ENCODE measurements at places on chromosomes 5 and 9. TPM values are rescaled to one million over a fixed set of nuclear protein-coding genes. Genes with fewer than 3 reads are reported as not detected.

Gene KCNT1
- total RNA-seq: 0.01 TPM

Gene ITGA2
- total RNA-seq: 17.6 TPM

Gene CAMK4
- 0.01 TPM for total RNA-seq

Gene ADRB2
- total RNA-seq: 0.67 TPM

Gene CENPK
- total RNA-seq: 27.9 TPM

Gene SEMA6A
- 0.12 TPM for total RNA-seq

Gene CD72
- 0.13 TPM for total RNA-seq

Gene GARIN3
- total RNA-seq: not detected

Gene LTC4S
- 0.32 TPM for total RNA-seq

Gene SPATA31A3
- total RNA-seq: not detected

Gene SNCAIP
- total RNA-seq: not detected

Gene GFI1B
- total RNA-seq: not detected

Gene NEUROG1
- not detected for total RNA-seq

Gene OLFM1
- total RNA-seq: 10.3 TPM

Gene CDC25C
- 10.5 TPM for total RNA-seq

Gene NME5
- not detected for total RNA-seq

Gene ANKRD31
- 0.08 TPM for total RNA-seq

Gene PGM5
- not detected for total RNA-seq

Gene C9
- total RNA-seq: not detected

Gene FOXI1
- not detected for total RNA-seq

Gene NR6A1
- total RNA-seq: 1.7 TPM

Gene ZNF189
- 8.8 TPM for total RNA-seq

Gene TAF11L10
- total RNA-seq: not detected

Gene NR4A3
- total RNA-seq: 3.2 TPM

Gene PCDHGA8
- 0.07 TPM for total RNA-seq

Gene SPINK4
- not detected for total RNA-seq

Gene TMEM174
- not detected for total RNA-seq

Gene RFESD
- 4.4 TPM for total RNA-seq

Gene HARS1
- 78.1 TPM for total RNA-seq

Gene PHAX
- 56.6 TPM for total RNA-seq

Gene PCDHGA9
- total RNA-seq: 0.08 TPM

Gene PTGR1
- 336 TPM for total RNA-seq

Gene AGXT2
- total RNA-seq: not detected

Gene FGF18
- total RNA-seq: 1.0 TPM

Gene AP3B1
- total RNA-seq: 33.4 TPM

Gene IFNA21
- total RNA-seq: not detected

Gene PCDHGB4
- 0.79 TPM for total RNA-seq

Gene SLC6A7
- not detected for total RNA-seq

Gene PLAC8L1
- total RNA-seq: 0.26 TPM

Gene ENTREP1
- 0.54 TPM for total RNA-seq

Gene ENHO
- 2.0 TPM for total RNA-seq

Gene LCN15
- total RNA-seq: not detected

Gene TAS2R1
- total RNA-seq: not detected

Gene JAKMIP2
- not detected for total RNA-seq

Gene GMCL2
- total RNA-seq: not detected

Gene SPAAR
- not detected for total RNA-seq

Gene HNRNPH1
- 478 TPM for total RNA-seq

Gene ECM2
- total RNA-seq: 0.10 TPM

Gene SLC34A3
- total RNA-seq: 0.11 TPM

Gene SNX24
- 23.1 TPM for total RNA-seq
